ENCODE measurements at places on chromosomes 6 and 20.

- DNase-seq: no peak
Measured at GRCh38 chr20:47748823-47749222, 36.5 kb downstream of the SULF2 start.

- DNase-seq: no peak
Measured at GRCh38 chr20:32663335-32664011, 10.3 kb downstream of the C20orf203 start.

DNA sequence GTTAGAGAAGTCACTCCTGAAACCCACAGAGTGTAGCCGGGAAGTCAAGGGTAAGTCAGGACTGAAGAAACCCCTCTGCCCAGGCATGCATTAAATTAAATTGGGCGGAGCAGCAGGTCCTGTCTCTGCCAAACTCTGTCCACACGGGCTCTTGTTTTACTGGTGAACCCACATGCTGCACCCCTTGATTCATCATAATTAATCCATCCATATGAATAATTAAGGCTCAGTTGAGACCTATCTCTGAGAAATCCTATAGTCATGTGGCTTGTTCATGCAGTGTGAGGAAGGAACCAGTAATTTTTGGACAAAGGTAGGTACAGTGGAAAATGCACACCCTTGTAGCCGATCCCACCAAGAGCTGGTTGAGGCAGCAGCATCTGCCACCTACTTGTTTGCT, 43.0 kb downstream of the PXDC1 start:
- DNase-seq: no peak

DNA sequence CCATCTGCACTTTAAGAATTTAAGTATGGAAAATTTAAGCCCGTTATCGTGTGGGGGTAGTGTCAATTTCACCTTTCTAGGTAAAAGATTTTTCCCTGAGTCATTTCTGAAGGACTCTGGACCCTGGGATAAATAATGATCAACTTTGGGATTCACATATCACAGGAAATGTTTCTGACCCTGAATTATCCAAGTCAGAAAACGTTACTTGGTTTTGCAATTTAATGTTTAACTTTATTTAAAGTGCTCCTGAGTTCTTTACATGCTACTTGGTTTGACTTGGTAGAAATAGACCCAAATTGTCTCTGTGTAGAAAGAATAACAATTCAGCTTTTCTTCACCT, 1.5 kb upstream of the SLC17A3 start:
- DNase-seq: no peak

DNA sequence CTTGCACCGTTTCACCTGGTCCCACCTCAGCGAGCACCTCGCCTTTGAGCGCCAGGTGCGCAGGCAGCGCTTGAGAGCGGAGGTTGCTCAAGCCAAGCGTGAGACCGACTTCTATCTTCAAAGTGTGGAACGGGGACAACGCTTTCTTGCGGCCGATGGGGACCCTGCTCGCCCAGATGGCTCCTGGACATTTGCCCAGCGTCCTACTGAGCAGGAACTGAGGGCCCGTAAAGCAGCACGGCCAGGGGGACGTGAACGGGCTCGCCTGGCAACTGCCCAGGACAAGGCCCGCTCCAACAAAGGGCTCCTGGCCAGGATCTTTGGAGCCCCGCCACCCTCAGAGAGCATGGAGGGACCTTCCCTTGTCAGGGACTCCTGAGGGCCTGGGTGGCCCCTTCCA, 1.5 kb downstream of the ABT1 start:
- no peak for DNase-seq

GRCh38 chr20:49750611-49751396, 37.1 kb upstream of the B4GALT5 start:
- no peak for DNase-seq

- DNase-seq: no peak
Measured at GRCh38 chr6:2875359-2876191, 27.5 kb downstream of the SERPINB9 start.

- no peak for DNase-seq
Measured at GRCh38 chr20:16013631-16014030, 559.6 kb downstream of the KIF16B start.

DNA sequence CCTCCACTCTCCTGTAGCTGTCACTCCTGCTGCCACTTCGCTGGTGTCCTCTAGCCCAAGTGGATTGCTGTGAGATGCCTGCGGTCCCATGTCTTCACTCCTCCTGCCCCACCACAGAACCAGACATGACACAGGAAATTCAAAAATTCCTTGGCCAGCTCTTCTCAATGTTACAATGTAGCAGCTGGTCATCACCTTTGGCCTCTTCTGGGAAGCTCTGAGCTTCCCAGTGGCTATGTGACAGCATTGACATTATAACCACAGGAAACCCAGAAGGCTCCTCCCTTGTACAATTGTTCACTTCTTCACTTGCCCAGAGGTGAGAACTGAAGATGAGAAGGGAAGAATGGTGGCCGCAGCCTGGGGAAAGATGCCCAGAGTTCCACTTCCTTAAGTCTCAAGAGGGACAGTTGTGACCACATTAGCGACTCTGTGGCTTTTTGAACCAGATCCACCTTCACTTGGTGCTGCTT, 76.1 kb upstream of the NAA20 start:
- no peak for DNase-seq

DNA sequence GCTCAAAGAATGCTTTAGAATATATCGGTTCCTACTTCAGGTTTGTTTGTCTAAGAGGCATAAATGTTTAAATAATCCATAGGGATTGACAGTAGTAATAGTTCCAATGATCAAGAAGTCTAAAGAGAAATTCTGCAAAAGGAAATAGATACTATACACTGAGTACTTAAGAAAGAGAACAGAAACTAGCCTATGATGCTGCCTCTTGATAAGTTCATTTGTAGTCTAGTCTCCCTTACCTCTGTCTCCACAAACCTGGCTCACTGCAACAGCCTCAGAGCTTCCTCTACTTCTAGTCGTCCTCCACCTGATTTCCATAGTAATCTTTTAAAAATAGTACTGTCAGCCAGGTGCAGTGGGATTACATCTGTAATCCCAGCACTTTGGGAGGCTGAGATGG, 511.8 kb downstream of the LMBRD1 start:
- DNase-seq: no peak

GRCh38 chr6:143859891-143860660, 4.2 kb upstream of the ZC2HC1B start:
- DNase-seq: no peak

- DNase-seq: no peak
Measured at GRCh38 chr6:89310929-89311328, 4.2 kb downstream of the GABRR2 start.

- no peak for DNase-seq
Measured at GRCh38 chr6:160128879-160129516, 7.4 kb downstream of the SLC22A1 start.

DNA sequence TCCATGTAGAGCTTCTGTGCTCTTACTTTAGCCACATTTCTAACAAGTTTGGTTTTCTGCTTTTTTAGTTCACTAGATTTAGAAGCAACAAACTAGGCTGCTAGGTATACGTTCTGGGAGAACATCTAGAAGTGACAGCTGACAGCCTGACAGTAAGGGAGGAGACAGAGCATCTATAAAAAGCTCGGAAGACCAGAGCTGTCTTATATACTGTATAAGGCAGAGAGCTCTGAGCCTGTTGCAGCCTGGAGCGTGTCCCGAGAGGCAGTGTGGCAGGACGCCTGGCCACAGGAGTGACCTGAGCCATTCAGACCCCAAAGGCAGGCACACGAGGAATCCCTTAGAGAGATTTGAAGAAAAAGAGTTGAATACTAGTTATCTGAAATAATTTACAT, 24.6 kb downstream of the PPP1R14C start:
- no peak for DNase-seq

DNA sequence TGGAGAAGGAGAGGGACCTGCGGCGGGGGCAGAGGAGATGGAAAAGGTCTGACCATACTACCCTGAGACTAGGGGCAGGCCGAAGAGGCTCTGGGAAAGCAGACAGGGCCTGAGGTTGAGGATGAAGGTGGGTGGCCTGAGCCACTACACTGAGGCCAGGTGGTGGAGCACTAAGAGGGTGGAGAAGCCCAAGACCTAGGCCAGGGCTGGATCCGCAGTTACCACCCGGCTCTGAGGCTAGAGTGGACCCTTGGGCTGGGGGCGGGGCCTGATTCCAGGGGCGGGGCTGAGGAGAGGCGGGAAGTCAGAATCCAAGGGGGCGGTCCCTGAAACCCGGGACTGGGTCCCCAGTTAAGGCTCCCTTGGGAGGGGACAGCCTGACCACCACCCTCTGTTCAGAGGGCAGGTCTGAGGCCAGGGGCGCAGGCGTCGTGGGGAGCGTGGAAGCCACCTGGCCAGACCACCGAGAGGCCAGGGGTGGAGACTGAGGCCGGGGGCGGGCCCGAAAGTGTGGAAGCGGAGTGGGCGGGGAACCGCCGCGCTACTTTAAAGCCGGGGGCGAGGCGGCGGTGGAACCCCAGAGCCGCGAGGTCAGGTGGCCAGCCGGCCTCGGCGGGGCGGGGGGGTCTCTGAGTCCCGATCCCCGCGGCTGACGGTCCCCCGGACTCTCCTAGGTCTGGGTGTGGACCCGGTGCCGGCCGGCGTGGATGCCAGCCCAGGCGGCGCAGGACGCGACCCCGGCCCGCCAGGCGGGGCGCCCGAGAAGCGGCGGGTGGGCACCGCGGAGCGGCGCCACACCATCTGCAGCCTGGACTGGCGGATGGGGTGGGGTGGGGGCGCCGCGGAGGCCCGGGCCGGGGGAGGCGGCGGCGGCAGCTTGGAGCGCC, 8.3 kb downstream of the CCM2L start:
- no peak for DNase-seq

- DNase-seq: no peak
Measured at GRCh38 chr20:36307412-36308325, 1.5 kb downstream of the DLGAP4 start.

DNA sequence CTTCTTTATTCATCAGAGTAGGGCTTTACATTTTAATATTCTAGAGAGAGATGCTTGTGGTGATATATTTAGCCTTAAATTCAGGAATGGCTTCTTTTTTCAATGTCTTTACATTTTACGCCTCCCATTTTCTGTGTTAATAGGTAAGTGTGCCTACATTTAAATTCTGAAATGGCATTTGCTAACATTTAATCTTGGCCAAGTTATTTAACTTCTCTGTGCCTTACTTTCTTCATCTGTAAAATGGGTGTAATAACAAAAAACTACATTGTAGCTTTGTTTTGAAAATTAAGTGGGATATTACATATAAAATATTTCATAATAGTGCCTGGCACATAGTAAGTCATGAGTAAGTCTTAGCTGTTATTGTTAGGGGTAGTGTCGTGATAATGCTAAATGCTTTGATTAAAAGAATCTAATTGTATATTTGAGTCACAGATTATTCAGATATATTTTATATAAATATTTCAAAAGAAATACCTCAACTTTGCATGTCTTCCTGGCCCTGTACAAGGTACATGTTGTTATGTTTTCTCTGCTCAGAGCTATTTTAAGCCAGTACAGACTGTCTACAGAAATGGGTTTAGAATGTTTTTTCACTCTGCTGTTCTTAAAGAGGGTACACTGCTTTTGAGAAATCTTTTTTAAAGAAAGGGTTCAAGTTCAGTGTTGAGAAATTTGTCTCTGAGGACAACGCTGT, 18.8 kb downstream of the CARMIL1 start:
- no peak for DNase-seq

DNA sequence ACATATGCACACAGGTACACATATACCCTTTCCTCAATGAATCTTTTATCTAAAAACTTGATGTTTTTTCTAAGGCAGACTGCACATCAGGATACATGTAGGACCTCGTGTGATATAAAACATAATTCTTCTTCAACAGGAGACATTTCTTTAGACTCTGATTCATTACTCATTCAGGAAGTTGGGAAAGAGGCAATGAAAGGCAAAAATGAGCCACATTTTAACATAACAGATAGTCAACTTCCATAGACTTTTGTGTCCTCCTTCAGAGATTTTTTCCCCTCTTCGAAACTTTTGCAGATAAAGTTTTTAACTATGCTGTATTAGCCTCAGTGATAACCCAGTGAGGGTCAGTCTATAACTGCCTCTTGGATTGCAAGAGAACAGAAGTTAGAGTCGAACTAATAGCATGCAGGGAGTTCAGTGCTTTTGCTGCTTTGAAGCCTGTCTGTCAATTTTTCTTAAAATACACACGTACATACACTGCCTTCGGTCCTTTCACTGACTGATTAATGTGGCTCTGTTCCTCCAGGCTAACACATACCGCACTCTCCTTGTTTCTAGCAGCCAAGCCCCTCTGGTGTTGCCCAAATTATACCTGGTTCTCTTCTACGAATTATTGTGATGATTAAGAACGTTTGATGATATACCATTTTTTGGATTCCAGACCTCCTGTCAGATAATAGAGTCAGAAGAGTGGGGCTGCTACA, 562.5 kb upstream of the MAP3K7 start:
- no peak for DNase-seq

- no peak for DNase-seq
Measured at GRCh38 chr6:168625602-168626001, 184.6 kb downstream of the SMOC2 start.

GRCh38 chr6:46925563-46926253, 4.0 kb upstream of the ADGRF5 start:
- no peak for DNase-seq

DNA sequence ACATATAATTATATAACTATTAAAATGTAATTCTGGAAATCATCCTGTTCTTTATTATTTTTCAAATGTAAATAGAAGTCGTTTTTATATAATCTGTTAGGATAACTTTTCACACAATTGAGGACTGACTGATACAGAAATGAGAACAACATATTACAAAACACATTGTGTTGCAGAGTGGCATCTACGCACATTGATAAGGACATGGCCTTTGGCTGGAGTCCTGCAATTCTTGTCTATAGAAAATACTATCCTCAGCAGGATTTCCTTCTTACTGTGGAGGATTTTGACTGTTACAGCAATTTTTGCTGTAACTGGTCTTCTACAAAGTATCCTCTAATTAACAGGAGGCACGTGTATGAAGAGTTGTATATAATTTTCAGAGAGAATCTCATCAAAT, 19.8 kb downstream of the SH3BGRL2 start:
- DNase-seq: no peak
